H1 (cell line): ENCODE measurements at places on chromosomes 5 and 9. TPM values are rescaled to one million over a fixed set of nuclear protein-coding genes. Genes with fewer than 3 reads are reported as not detected.

C9 gene
- not detected in 2 replicates for total RNA-seq

SPINK4 gene
- not detected in 2 replicates for total RNA-seq

ACOT12 gene
- 0.33 TPM in 1 of 2 replicates, not detected in the other for total RNA-seq

PKD2L2 gene
- not detected in 2 replicates for total RNA-seq

ZNF169 gene
- total RNA-seq = 5.2 and 7.0 TPM in 2 replicates

AJM1 gene
- 0.86 and 0.97 TPM in 2 replicates for total RNA-seq

SMIM27 gene
- total RNA-seq = 15.8 and 18.1 TPM in 2 replicates

AHRR gene
- total RNA-seq = 0.80 and 1.4 TPM in 2 replicates

EIF4E1B gene
- 0.63 and 0.97 TPM in 2 replicates for total RNA-seq

CCNI2 gene
- 1.4 TPM in 2 replicates for total RNA-seq

LCN1 gene
- total RNA-seq = not detected in 2 replicates

IL7R gene
- 0.25 TPM in 1 of 2 replicates, not detected in the other for total RNA-seq

SOHLH1 gene
- total RNA-seq = not detected in 2 replicates

FAM153A gene
- not detected in 2 replicates for total RNA-seq

ORM2 gene
- total RNA-seq = 0.90 TPM in 1 of 2 replicates, not detected in the other

ADGRV1 gene
- 62.2 and 62.3 TPM in 2 replicates for total RNA-seq

NAA35 gene
- total RNA-seq = 30.9 and 35.2 TPM in 2 replicates

SLC6A7 gene
- 0.07 TPM in 1 of 2 replicates, not detected in the other for total RNA-seq

SLC34A1 gene
- total RNA-seq = not detected in 2 replicates

HARS1 gene
- 55.6 and 56.8 TPM in 2 replicates for total RNA-seq

GOLGA1 gene
- 6.5 and 9.6 TPM in 2 replicates for total RNA-seq

ADAMTS2 gene
- total RNA-seq = 5.2 and 7.3 TPM in 2 replicates

FAM78A gene
- 3.1 and 3.5 TPM in 2 replicates for total RNA-seq

PCDHGA8 gene
- 1.4 and 1.7 TPM in 2 replicates for total RNA-seq

FOXD4L6 gene
- 0.13 TPM in 1 of 2 replicates, not detected in the other for total RNA-seq

DOCK8 gene
- 1.4 and 2.0 TPM in 2 replicates for total RNA-seq

PRRT1B gene
- total RNA-seq = 1.1 and 1.2 TPM in 2 replicates

RPL35 gene
- total RNA-seq = 1,831 and 1,889 TPM in 2 replicates

GFRA3 gene
- total RNA-seq = 0.88 and 1.2 TPM in 2 replicates

HTR4 gene
- total RNA-seq = not detected in 2 replicates

NTNG2 gene
- 0.52 and 1.4 TPM in 2 replicates for total RNA-seq

TERT gene
- 21.0 and 23.1 TPM in 2 replicates for total RNA-seq

PCDHAC2 gene
- 3.7 and 4.9 TPM in 2 replicates for total RNA-seq

CCL27 gene
- total RNA-seq = not detected in 2 replicates

SLC25A2 gene
- total RNA-seq = not detected in 2 replicates

NEUROG1 gene
- total RNA-seq = not detected in 2 replicates
